ENCODE measurements at places on chromosomes 4 and X.

DNA sequence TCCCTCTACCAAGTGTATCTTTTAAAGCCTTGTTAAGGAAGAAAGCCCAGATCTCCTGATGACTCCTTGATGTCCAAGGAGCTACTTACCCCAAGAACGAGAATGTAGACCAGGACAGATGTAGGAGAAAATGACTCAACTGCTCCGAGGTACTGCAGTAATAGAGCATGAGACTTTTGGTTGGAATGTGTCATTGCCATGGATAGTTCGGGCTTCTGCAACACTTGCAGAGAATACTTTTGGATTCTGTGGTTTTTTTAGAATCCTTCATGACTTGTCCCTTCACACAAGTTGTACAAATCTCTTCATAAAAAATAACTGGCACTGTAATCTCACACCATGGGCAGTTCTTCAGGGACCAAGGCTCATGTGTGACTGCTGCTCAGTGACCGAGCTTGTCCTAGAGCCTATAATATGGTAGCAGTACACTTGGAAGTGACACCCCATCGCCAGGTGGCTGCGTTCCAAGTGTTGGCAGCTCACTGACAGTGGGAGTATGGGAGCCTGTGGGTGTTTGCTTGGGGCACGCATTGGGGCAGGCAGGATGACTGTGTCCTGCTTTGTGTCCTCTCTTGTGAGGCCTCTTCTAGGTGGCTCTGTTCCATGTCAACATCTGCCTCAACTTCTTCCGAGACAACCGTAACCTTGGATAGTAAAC is 87.9 kb upstream of the WDR1 start:
- no peak for DNase-seq

DNA sequence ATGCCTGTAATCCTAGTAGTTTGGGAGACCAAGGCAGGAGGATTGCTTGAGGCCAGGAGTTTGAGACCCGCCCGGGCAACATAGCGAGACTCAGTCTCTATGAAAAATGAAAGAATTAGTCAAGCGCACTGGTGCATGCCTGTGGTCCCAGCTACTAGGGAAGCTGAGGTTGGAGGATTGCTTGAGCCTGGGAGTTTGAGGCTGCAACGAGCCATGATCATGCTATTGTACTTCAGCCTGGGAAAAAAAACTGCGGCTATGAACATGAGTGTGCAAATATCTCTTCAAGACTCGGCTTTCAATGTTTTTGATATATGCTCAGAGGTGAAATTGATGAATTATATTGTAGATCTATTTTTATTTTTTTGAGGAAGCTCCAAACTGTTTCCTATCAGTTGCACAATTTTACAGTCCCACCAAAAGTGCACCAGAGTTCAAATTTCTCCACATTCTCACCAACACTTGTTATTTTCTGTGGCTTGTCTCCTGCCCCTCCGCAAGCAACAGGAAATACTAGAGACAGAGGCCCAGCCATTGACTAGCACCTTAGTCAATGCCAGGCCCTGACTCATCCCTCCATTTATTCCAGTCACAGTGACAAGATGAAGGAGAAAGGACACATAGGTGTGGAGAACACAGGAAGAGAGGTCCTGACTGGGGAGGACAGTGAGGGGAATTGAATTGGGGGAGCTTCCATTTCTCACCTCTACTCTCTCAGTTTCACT is 33.1 kb upstream of the ZNF41 start:
- no peak for DNase-seq

GRCh38 chr4:159191989-159192388 is 89.1 kb downstream of the RAPGEF2 start:
- no peak for DNase-seq

GRCh38 chr4:3366893-3367775 is 74.3 kb downstream of the RGS12 start:
- no peak for DNase-seq

- no peak for DNase-seq
These were observed 69.7 kb upstream of the PGRMC2 start for GRCh38 chr4:128357286-128357685.

- DNase-seq: no peak
These were observed 202.7 kb upstream of the KLF3 start for GRCh38 chr4:38461342-38461741.

DNA sequence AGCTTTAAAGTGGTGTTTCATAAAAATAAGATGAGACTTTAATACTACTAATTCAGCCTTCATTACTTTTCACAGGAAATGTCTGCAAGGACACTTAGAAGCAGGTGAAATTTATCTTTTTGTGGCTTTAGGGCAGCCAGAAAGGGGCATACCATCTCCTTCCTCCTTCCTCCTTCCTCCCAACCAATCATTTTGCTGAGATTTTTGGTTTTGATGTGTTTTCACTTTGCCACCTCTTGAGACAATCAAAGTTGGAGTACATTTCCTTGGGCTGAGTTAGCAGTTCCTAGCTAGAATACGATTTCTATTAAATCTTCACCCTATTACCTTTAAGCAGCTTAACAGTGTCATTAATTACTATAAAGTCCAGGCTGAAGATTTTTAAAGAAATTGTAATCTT is 5.1 kb upstream of the NDST3 start:
- no peak for DNase-seq
